ENCODE measurements at places on chromosomes 3 and 15.

DNA sequence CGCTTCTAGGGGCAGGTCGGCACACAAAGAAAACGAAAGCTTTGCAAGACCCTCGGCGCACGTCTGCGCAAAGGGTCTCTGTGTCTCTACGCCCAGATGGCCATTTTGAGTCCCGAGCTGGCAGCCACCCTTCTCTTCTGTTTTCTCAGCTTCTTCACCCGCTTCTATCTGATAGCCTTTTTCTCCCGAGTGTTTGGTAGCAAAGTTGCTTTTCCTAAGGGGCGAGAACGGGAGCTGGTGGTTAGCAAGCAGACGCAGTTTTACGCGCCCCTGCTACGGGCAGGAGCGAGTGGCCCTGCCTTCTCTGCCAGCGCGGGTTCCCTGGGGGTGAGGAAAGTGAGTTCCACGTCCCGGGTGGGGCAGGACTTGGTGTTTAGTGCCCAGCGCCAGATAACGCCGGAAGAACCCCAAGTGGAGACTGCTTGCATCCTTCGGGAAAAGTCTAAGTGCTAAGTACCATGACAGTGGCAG, 2.9 kb upstream of the MKRN2 start:
- no peak for DNase-seq

GRCh38 chr15:51405693-51406523, 64.5 kb downstream of the GLDN start:
- DNase-seq = no peak

DNA sequence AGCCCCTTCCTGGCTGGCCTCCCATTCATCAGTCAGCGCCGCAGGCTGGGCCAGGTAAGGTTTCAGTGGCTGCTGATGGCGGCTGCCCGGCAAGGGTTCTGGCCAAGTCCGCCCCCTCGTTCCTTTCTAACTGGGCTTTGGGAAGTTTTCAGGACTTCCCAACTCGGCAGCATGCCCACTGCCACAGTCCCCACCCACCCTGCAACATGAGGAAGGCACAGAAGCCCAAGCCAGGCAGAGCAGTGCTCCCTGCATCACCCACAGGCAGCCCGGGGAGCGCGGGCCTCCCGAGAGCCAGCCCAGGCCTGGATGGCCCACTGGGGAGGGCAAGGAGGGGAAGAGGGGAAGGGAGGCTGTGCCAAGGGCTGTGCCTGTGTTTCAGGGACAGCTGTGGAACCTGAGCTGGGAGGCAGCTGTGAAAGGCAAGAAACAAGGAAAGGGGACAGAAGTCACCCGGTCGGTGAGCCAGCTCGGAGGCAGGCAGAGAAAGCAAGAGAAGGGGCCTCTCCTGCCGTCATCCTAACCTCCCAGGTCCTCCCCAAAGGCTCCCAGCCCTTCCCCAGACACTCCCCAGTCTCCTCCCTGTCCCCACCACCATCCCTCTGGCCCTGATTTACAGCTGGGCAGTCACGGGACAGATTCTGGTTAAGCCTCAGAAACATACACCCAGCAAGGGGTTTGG, 73.9 kb downstream of the CPN2 start:
- no peak for DNase-seq

GRCh38 chr3:20145874-20146273, 40.1 kb downstream of the SGO1 start:
- DNase-seq = no peak

- DNase-seq = no peak
Observed at GRCh38 chr15:27844018-27844666, 255.0 kb downstream of the OCA2 start.

GRCh38 chr3:151135541-151136337, 50.3 kb downstream of the MED12L start:
- DNase-seq = peak; percentile 14

- DNase-seq = no peak
Observed at GRCh38 chr3:57758686-57759085, 2.6 kb downstream of the SLMAP start.

DNA sequence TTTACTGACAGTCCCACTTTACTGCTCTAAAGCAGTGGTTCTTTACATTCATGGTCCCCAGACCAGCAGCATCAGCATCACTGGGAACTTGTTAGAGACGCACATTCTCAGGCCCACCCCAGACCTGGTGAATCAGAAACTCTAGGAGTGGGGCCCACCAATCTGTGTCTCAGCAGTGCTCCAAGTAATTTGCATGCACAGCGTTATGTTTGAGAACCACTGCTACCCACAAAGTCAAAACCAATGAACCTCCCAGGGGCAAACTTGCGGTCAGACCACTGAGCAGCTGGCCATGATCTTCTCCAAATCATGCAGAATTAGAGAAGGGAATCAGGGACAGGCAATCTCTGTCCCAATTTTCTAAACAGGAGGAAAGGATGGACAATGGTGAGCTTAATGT, 58.5 kb downstream of the ST8SIA2 start:
- DNase-seq = no peak

DNA sequence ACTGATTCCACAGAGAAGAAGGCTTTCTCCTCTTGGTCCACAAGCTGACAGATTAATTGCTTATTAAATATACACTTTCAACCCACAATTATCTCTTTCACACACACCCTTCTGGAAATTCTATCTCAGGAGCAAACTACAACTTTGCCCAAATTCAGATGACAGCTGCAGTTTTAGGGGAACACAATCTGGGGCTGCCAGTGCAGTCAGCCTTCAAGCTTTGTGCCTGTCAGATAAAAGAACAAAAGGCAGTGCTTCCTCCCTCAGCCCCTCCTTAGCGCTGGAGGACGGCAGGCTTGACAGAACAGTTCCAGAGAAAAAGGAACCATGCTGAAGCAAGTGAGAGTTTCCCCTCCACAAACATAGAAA, 99.6 kb downstream of the TMCC1 start:
- no peak for DNase-seq

DNA sequence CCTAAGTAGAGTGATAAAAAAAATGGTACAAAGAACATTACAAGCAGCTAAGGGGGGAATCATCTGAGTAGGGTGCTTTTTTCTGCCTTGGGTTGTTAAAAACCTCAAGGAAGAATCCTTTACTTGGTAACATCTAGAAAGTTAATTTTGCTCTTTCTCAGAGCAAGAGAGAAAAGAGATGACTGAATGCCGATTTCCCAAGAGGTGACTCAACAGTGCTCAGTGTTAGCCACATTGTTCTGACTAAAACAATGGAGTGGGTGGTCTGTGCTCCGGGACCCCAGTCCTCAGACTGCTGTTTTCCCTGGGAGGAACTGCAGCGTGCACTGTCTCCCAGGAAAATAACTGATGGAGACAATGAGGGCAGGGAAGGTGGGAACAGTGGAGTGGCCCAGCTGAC, 41.1 kb upstream of the RASGRP1 start:
- no peak for DNase-seq

- peak; percentile 6 for DNase-seq
Observed at GRCh38 chr3:187165144-187165543, 25.8 kb upstream of the RPL39L start.

- no peak for DNase-seq
Observed at GRCh38 chr15:76056931-76057330, 2.9 kb upstream of the TMEM266 start.

- DNase-seq = no peak
Observed at GRCh38 chr3:128367221-128367620, 99.5 kb downstream of the DNAJB8 start.

DNA sequence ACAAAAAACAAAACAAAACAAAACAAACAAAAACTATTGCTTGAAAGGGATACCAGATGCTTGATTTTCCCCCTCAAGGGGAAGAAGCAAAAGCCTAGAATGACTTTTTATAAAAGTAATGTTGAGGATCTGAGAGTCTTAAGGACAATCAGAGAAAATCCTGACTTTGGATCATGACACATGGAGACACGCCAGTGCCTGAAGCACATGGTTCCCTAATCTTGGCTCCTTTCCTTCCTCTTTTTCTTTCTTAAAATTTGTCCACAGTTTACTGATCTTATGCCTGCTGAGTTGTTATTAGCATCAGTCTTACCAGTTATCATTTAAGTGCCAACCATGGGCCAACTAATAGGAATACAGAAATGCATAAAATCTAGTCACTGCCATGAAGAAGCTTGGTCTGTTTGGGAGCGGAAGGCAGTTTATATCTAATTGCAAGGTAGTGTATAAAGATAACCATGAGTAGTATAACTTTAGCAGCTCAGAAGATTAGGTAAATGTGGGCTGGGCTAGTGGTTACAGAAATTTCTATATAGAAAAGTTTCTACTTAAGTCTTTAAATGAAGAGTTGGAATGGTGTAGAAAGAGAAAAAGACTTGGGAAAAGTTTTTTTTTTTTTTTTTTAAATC, 6.9 kb downstream of the GLCE start:
- no peak for DNase-seq

- DNase-seq = no peak
Observed at GRCh38 chr15:58064082-58064979, 1.2 kb downstream of the ALDH1A2 start.

DNA sequence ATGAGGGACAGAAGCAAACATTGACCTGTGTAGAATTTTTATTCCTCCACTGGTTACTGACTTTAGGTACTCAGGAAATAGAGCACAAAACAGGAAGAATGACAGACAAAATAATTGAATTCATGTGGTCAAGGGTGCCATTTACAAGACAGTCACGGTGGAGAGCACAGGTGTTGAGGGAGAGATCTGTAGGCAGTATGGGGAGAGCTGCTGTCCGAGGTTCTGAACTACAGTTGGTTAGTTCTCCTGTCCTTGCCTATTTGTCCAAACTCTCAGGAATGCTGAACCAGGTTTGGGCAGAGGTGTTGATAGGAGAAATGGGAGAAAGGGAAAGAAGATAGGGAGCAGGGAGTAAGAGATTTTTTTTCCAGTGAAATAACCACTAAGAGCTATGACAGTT, 178.5 kb upstream of the ZBTB20 start:
- DNase-seq = no peak

GRCh38 chr3:35426366-35426958, 212.9 kb upstream of the ARPP21 start:
- DNase-seq = no peak

GRCh38 chr3:59784164-59784563, 734.3 kb upstream of the CFAP20DC start:
- no peak for DNase-seq

GRCh38 chr15:40926659-40927494, 2.3 kb upstream of the DLL4 start:
- no peak for DNase-seq

GRCh38 chr15:37076543-37076942, 23.8 kb downstream of the MEIS2 start:
- DNase-seq = no peak

GRCh38 chr3:137300703-137301102, 342.9 kb downstream of the IL20RB start:
- DNase-seq = no peak

DNA sequence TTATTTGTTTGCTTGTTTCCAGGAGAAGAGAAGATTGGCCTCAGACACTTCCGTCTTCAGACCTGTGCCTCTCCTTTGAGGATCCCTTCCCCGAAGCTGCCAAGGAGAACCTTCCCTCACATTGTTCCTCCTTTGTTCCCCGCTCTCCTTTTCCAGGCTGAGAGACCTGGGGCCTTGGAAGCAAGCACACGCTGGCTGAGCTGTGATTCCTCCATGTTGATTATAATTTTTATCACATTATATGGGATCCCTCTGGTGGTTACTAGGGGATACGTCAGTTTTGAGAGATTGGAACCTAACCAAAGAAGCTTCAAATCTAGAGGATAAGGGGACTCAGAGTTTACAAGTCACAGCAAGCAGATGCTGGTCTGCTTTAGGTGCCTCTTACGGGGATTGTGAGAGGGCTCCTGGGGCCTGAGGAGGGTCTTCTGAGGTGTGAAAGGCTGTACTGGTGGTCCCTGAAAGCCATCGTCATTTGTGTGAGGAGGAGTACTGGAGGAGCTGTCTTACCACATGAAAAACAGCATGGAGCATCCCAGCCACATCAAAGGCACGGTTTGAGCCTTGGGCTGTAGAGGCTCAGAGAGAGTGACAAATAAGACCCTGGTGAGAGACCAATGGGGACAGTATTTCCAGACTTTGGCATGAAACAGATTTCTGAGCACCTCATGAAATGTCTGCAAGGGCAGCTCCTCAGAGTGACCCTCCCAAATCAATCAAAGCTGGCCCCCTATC, 760.1 kb upstream of the CFAP20DC start:
- DNase-seq = no peak

DNA sequence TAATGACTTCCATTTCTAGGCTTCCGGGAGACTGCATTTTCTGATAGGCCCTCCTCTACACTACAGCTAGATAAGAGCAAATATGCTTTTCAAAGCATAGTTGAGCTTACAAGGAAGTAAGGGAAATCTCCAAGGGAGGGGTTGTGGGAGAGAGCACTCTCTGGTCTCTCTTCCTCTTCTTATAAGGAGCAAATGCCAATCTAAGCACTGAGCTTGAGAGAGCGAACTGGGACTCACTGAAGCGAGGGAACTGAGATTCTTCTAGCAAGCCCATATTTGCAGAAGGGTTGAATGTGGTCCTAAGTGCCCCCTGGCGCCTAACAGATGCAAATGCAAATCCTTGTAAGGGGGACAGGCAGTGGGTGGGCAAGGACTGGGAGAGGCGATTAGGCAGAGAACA, 164.8 kb downstream of the ERC2 start:
- no peak for DNase-seq

- no peak for DNase-seq
Observed at GRCh38 chr3:11480663-11481298, 162.9 kb downstream of the VGLL4 start.

DNA sequence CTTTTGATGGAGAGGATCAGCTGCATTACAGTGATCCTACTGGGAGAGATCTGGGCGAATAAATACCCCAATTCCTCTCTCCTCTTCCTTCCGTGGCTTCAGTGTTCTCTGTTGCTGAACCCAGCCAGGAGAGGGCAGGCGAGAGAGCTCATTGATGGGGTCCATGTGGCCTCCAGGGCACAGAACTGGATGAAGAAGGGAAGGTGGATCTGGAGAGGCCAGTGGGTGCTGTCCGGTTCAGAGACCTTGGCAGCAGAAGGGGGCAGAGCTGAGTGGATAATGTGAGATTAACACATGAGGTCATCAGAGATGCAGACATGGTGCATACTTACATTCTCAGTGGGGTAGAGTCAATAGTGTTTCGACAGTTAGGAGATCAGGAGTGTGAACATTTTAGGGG, 193.6 kb downstream of the CLSTN2 start:
- DNase-seq = no peak

GRCh38 chr3:195117978-195118581, 152.9 kb downstream of the XXYLT1 start:
- DNase-seq = no peak

DNA sequence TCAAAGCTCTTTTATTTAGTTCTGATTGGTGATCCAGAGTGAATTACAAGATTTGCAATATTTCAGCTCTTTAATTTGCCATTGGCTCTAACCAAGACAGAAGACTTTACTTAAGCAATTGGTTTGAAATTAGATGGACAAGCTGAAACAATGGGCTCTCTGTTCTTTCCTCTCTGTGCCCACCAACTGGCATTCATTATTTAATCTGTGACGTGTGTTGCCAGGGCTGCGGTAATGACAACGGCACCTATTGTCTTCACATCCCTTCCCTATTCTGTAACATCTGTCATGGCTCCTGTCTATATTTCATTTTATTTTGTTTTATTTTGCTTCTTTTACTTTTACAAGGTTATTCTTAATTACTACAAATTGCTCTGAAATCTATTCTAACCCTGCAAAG, 33.9 kb downstream of the PLD1 start:
- no peak for DNase-seq

All from T-cell (primary cell).